Gastroesophageal sphincter (tissue), 4 donors: ENCODE measurements at places on chromosomes 2 and 18.

- no peak overlapping the region for H3K4me3 ChIP-seq
- no peak overlapping the region for H3K27ac ChIP-seq
- H3K27me3 ChIP-seq: no peaks in the 10 kb centered on the region
- no peak for ATAC-seq
- H3K4me1 ChIP-seq: no peaks in the 10 kb centered on the region
- H3K36me3 ChIP-seq: no peaks in the 10 kb centered on the region
Observed at GRCh38 chr2:224196810-224197209, 157.7 kb upstream of the SERPINE2 start.

DNA sequence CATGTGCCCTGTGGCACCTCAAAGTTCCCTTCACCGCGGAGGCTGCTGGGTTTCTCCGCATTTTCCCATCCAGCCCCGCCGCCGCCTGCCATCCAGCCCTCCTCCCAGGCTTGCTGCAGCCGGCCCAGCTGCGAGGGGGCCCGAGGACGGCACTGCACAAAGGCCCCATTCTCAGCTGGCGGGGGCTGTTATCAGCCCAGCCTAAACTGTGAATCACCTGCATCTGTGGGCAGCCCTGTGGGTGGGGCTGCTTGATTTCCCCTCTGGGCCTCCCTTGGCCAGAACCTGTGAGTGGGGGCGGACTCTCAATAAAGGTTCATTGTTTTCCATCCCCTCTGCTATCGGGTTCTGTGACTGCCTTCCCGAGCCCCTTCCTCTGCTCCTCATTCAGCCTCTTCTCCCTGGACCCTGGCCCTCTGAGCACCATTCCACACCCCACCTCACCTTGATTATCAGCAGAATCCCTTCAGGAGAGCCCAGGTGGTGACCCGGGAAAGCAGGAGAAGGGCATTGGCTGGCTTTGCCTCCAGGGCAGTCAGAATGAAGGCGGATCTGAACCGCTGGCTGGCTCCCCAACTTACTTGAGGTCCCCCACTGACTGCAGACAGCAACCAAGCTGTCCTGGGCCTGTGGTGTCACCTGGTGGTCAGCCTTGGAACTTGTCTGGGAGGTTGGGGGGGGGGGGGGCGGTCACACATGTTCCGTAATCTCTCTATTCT lies 204.5 kb downstream of the ZFP36L2 start:
- peaks cover 35% of the 10 kb centered on the region for H3K4me1 ChIP-seq
- H3K36me3 ChIP-seq: no peaks in the 10 kb centered on the region
- H3K27ac ChIP-seq: no peak overlapping the region

GRCh38 chr2:191428141-191428540 lies 182.9 kb downstream of the MYO1B start:
- no peaks in the 10 kb centered on the region for H3K4me1 ChIP-seq
- H3K27me3 ChIP-seq: no peaks in the 10 kb centered on the region
- no peak overlapping the region for H3K27ac ChIP-seq
- no peaks in the 10 kb centered on the region for H3K36me3 ChIP-seq
- ATAC-seq: no peak

DNA sequence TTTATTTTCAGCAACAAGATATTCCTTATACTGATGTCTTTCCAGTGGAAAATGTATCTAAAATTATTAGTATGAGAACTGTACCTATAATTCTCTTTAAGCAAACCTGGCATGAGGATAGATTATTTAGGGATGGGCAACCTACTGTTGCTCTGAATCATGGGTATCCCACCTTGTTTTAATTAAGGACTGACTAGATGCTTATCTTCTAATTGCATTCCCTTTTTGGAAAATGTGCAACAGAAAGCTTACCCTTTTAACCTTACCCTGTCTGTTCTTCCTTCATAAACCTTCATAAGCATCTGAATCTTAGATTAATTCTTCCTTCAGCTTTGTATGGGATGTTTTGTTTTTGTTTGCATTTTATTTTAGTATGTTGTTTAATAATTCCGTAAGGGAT lies 110.3 kb downstream of the TAF4B start:
- no peaks in the 10 kb centered on the region for H3K27me3 ChIP-seq
- H3K27ac ChIP-seq: no peak overlapping the region
- ATAC-seq: no peak
- H3K4me1 ChIP-seq: peaks cover 32% of the 10 kb centered on the region
- H3K4me3 ChIP-seq: no peak overlapping the region
- H3K36me3 ChIP-seq: no peaks in the 10 kb centered on the region

DNA sequence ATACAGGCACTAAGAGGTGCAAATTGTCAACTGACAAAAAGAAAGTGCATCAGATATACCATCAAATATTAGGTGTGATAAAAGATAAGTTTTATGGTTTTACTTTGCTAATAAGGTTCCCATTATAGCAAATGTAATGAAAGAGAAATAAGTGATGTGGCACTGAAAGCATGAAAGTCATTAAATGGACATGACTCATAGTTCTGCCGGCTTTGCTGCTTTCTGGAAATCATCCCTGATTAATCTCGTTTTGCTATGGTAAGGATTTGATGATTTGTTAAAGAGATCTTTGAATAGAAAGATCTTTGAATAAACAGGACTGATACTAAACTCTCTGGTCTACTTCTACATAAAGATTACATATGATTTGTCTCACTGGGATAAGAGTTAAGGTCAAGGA lies 72.7 kb downstream of the CLIP4 start:
- H3K27ac ChIP-seq: no peak overlapping the region
- H3K4me3 ChIP-seq: no peak overlapping the region
- no peaks in the 10 kb centered on the region for H3K27me3 ChIP-seq

DNA sequence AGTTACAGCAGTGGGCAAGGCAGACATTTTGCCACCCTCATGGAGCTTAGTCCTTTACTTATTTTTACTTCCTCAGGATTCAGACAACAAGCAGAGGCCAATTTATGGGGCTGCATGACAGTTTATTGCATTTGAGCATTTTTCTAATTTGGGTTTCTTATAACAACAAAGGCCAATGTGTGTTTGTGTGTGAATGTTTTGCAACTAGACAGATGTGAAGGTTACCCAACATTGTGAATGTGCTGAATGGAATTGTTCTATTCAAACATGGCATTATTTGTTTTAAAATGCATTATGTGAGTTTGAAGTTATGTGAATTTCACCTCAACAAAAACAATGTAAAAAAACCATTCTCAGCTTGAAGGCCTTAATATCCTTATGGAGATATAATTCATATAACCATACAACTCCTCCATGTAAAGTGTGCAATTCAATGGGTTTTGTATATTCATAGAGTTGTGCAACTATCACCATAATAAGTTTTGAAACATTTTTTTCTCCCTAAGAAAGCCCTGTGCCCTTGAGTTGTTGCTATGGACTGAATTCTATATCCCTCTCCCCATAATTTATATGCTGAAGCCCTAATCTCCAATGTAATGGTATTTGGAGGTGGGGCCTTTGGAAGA lies 57.3 kb downstream of the CCDC195 start:
- no peaks in the 10 kb centered on the region for H3K36me3 ChIP-seq
- ATAC-seq: no peak
- no peaks in the 10 kb centered on the region for H3K4me1 ChIP-seq
- H3K27ac ChIP-seq: no peak overlapping the region
- H3K27me3 ChIP-seq: no peaks in the 10 kb centered on the region

- peaks cover 15% of the 10 kb centered on the region for H3K27me3 ChIP-seq
- no peaks in the 10 kb centered on the region for H3K36me3 ChIP-seq
- H3K27ac ChIP-seq: no peak overlapping the region
Observed at GRCh38 chr2:10477443-10478297, 29.5 kb upstream of the ODC1 start.

GRCh38 chr2:127565261-127566138 lies 30.0 kb downstream of the MYO7B start:
- peaks cover 3% of the 10 kb centered on the region for H3K27me3 ChIP-seq
- H3K36me3 ChIP-seq: no peaks in the 10 kb centered on the region
- no peak for ATAC-seq
- H3K4me1 ChIP-seq: peaks cover 16% of the 10 kb centered on the region
- no peak overlapping the region for H3K4me3 ChIP-seq
